GM13977 (cell line): ENCODE measurements at places on chromosomes 12 and 14.

DNA sequence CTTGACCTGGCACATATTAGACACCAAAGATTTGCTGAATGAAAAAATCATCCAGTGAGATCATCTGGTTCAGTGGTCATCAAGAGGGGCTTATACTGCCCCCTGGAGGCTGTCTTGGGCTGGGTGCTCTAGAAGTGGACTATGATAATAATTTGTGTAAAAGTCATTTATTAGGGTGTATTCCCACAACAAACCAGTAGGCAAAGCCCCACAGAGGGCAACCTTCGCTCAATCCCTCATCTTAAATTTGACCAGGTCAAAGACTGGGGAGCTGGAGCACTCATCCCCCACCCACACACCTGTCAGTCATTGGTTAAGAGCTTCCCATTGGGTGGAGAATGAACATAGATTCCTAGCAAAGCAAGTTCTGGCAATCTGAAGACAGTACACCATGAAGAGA, 20.0 kb upstream of the FICD start:
- DNase-seq: peak; percentile 65

- no peak for DNase-seq
Measured at GRCh38 chr12:31371256-31371620, 45.3 kb upstream of the SINHCAF start.

DNA sequence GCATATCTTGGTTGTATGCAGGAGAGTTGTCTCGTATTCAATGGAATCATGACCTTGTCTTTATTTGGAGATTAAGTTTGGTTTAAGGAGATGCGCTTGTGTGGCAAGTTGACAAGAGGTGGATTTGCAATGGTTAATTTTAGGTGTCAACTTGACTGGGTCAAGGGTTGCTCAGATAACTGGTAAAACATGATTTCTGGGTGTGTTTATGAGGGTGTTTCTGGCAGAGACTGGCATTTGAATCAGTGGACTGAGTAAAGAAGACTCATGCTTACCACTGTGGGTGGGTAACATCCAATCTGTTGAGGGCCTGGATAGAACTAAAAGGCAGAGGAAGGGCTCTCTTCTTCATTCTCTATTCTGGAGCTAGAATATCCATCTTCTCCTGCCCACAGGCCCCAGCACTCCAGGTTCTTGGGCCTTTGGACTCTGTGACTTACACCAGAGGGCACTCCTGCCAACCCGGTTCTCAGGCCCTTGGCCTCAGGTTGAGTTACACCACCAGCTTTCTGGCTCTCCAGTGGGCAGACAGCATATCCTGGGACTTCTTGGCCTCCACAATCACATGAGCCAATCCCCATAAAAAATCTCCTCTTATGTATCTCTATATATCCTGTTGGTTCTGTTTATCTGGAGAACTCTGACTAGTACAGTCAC, 141.5 kb upstream of the ARID2 start:
- DNase-seq: no peak

DNA sequence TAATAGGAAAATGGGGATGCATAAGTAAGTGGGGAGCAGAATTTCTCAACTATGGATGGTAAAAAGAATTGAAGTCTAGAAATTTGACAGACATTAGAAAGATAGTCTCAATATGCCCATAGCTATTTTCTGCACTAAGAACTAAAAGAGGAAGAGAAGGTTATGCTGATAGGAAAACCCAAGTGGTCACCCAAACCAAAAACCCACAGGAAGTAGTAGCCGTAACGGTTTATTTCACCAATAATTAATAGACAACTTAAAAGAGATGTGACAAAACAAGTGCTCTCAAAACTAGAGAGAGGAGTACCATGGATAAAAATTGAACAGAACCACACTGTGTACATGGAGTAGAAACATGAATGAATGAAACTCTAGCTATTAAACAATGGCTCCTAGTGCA, 295.4 kb downstream of the FSCB start:
- DNase-seq: no peak

DNA sequence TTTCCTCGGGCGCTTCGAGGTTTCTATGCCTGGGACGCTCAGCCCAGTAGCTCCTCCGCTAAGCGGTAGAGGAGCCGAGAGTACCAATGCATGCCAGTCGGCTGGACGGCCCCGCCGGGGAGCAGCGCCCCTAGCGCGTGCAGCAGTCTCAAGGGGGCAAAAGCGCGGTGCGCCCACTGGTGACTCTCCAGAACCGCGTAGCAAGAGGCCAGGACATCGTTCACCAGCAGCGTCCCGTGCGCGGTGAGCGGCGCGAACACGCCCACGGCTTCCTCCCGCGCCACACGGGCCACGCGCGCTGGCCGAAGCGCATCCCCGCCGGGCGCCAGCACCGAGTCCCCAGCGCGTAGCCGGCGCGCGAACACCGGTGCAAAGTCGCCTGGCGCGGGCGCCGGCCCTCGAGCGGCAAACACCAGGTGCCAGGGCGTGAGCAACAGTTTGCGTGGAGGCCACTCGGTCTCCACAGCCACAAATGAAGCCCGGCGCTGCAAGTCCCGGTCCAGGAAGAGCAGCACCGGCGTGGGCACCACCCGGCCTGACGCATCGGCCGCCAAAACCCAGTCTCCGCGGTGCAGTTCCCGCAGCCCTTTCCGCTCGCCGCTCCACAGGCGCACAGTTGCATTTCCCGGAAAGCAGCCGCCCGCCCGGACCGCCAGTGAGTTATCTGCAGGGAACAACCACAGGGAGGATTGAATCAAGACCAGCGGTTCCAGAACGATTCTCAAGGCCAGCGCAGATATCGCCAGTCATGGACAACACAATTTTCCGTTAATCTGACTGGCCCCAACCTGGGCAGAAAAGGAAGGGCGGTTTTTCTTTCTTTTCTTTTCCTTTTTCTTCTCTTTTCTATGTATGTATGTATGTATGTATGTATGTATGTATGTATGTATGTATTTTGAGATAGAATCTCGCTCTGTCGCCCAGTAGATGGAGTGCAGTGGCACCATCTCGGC, 4.5 kb downstream of the DHH start:
- DNase-seq: peak; percentile 45

- no peak for DNase-seq
Measured at GRCh38 chr14:77467801-77468200, 9.9 kb downstream of the AHSA1 start.

DNA sequence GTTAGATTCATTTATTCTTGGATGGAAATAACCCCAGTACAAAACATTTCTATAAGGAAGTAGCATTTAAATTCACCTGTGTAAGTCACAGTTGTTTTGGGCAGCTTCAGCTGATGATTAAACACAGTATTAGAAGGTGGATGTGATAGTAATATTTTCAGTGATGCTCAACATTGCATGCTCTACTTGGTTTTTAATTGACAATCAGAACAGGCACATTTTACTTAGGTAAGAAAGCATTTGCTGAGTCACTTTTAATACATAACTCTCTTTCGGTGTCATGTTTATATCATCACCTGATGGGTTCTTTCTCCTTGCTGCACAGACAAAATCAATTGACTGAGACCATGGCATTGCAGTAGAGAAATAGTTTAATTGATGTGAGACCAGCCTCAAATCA, 80.7 kb downstream of the CMAS start:
- DNase-seq: no peak

DNA sequence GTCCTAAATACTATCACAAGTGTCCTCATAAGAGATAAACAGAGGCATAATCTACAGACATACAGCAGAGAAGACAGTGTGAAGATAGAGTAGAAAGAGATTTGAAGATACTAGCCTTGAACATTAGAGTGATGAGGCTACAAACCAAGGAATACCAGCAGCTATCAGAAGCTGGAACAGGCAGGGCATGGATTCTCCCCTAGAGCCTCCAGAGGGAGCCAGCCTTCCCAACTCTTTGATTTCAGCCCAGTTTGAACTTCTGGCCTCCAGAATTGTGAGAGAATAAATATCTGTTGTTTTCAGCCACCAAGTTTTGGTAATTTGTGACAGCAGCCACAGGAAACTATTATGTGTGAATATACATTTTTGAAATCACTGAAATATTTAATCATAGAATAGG, 47.2 kb downstream of the CCDC91 start:
- DNase-seq: no peak

DNA sequence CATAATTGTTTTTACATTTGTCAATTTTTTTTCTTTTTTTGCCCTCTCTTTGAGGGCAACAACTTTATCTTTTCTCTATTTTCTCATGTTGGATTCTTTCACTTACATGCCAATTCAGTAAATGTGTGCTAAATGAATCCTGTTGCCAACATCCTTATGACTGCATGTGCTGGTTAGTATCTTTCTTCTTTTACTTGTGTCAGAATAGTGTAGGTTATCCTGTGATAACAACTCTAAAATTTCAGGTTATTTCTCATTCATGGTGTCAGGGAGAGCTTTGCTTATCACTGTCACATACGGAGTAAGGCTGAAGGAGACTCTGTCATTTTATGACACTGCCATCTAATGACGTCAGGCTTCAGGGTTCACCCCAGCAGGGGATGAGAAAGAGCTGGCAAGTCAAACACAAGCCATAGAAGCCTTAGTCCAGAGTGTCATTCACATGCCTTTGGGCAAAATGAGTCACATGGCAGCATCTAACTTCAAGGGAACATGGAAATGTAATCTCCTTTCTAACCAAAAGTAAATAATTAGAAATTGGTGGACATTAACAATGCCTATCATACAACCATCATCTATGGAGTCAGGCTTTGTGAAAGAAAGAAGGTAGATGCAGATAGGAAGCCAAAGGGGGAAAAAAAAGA, 242.5 kb upstream of the ATP2B1 start:
- peak; percentile 23 for DNase-seq

GRCh38 chr14:60815371-60815770, 80.8 kb downstream of the MNAT1 start:
- peak; percentile 43 for DNase-seq

DNA sequence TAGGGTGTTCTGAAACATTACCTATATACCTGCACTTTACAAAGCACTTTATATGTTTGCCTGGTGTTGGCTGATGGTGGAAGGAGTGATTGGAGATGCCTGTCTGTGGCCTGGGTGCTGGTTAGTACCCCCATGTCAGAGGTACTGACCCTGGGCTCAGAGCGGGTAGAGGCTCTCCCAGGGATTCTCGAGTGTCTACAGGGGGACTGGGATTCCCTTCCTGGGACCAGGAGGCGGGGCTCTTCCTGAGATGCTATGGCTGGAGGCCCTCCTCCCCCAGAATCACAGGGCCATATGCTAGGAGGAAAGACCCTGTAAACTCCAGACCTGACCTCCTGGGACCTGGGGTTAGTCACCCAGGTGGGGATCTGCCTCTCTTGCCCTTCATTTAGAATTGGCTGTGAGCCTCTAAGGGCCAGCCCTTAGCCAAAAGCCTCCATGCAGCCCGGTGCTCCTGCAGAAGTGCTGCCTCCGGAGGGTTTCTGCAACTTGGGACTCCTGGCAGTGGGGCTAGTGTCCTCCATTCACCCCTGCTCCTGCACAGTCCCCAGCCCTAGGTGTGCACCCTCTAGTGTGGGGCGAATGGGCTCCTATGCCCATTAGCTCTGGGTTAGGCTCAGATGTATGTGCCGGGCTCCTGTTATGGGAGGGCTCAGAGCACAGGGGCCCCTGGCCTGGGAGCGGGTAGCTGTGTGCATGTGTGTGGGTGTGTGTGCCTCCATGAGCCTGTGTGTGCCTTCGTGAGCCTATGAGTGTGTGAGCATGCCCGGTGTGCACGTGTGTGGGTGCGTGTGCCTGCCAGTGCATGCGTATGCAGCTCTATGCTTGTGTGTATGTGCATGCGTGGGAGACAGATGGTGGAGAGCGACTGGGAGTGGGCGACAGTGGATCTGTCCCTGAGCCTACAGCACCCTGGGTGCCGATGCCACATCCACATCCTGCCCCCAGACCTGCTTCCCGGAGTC, 36.6 kb downstream of the RTL1 start:
- DNase-seq: no peak

- no peak for DNase-seq
Measured at GRCh38 chr14:104187931-104188726, 49.7 kb downstream of the KIF26A start.

DNA sequence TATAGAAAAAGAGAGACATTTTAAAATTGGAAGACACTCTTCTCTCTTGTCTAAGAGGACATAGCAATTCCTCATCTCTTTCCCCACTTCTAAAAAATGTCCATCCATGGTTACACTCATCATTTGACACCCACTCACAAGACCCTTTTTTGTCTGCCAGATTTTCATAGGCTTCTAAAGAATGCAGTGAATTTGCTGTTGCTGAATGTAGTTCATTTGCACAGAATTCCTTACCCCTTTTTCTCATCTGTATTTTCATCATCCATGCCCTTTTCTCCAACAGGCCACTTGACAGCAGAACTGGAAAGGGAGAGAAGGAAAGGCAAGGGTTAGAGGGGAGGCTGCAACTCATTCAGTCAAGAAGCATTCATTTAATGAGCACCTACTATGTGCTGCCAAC, 128.0 kb downstream of the NUAK1 start:
- DNase-seq: no peak

- DNase-seq: no peak
Measured at GRCh38 chr12:52062167-52063081, 7.4 kb upstream of the ATG101 start.

DNA sequence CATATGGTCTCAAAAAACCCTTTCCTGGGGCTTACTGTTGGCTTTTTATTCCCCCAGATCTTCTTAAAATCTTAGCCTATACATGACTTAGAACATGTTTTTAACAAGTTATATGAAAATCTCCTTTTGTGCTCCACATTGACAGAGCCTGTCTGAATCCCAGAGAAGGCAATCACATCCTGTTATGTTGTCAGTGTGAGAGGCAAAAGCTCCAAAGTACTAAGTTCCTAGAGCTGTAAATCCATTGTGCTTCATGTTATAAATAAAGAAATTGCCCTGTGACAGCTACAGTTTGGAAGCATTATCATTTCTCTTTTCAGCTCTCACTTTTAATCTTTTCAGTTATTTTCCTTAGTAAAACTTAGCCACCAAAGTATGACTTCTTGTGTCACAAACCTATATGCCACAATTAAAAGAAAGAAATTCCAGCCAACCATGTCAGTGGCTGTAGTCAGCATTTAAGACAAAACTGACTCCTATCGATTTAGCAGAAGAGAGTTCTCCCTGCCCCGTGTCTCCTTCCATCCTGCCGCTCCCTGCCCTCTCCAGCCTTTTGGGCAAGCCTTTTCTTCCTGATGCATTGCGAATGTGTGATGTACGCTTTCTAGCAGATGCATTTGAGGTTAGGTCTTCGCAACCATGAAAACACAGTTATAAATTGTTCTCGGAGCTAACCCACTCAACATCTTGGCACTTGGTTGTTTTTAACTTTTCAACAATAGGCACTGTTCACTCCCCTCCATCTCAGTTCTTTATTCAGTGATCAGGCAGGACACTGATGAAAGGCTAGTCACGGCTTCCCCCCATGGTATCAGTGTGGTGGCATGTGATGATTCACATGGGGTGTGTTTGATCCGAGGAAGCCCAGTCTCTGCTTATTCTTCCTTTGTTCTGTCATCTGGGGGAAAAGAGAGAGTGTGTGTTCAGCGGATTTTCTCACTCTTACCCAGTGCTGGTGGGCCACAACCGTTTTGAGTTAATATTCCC, 143.5 kb downstream of the SSPN start:
- DNase-seq: no peak

GRCh38 chr12:54240971-54241588, 38.8 kb downstream of the CBX5 start:
- peak; percentile 62 for DNase-seq

- peak; percentile 45 for DNase-seq
Measured at GRCh38 chr12:122991623-122992275, 11.3 kb downstream of the ARL6IP4 start.

GRCh38 chr14:75752907-75753594, 92.0 kb downstream of the TTLL5 start:
- DNase-seq: no peak

- DNase-seq: no peak
Measured at GRCh38 chr12:50562520-50563433, 58.0 kb downstream of the DIP2B start.

GRCh38 chr14:60734465-60735242, at the start of gene MNAT1:
TSS of gene MNAT1 (plus strand) at chr14:60734761. CDS start at chr14:60734863, 102 bp downstream.
- peak; percentile 59 for DNase-seq

GRCh38 chr14:65948302-65948701, 535.8 kb downstream of the FUT8 start:
- no peak for DNase-seq
